ENCODE measurements at places on chromosomes 4 and X. TPM values are rescaled to one million over a fixed set of nuclear protein-coding genes. Genes with fewer than 3 reads are reported as not detected.
A peak's percentile ranks its signal among the peaks of the same experiment; 100 is the strongest.

GRCh38 chrX:118977424-118977823 lies 3.0 kb downstream of the LONRF3 start:
- DNase-seq: no peak

DNA sequence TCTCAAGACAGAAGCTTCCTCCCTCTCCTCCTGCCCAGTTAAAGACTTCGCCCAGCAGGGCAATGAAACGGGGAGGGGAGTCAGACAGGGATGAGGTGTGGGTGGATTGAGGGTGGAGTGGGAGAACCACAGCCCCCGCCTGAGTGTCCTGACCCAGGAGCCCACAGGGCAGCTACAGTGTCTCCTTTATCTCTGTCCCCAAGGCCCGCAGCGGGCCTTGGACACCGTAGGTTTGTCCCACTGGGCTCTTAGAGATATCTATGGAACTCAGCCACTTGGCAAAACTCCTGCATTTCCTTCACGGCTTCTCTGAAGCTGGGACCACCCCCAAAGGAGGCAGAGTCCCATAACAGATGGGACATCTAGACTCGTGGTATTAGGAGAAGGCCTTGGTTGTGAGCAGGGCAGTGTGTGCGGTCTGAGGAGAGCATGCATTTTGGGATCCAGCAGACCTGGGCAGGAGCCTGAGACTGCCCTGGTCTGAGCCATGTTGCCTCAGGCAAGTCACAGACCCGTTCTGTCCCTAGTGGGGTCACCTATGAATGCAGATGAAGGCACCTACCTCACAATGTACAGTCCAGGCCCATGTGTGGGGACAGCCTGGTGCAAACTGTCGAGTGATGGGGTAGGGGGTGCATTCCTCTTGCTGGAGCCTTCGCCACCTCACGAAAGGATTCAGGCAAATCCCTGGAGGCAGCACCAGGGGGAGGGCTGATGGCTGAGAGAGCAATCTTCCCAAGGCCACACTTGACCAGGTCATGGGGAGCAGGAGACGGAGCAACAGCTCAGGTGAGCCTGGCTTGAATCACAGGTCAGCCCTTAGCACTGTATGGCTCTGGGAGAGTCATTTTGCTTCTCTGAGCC lies 225.7 kb upstream of the PSAPL1 start:
- DNase-seq: peak; percentile 17

DNA sequence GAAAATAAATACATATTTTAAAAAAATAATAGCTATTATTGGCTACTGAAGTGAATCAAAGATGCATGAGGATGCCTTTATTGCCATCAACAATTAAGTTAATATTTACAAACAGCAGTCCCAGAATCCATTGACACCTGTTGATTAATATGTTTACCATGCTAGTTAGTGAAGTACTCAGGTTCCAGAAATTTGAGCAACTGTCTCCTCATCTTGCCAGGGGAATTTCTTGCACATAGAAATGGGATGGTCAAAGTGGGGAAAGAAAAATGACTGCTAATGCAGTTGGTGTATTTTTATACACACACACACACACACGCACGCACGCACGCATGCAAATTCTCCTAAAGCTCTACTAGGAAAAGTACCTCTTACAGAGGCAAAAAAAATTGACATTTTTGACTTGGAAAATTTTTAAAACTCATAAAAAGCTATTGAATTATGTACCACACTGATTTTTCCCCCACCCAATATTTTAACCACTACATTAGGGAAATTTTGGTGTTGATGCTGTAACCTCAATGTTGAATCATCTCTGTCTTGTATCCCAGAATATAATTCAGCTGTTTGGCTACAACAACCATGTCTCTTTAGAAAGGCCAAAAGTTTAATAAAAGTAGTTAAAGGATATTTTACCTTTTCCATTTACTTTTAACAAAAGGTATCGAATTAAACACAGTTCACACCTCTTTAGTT lies 105.3 kb upstream of the TMEM150C start:
- no peak for DNase-seq

The ZNF595 gene
- total RNA-seq: 14.6 TPM

The CTAG2 gene
- not detected for total RNA-seq

The TKTL2 gene
- 0.18 TPM for total RNA-seq

DNA sequence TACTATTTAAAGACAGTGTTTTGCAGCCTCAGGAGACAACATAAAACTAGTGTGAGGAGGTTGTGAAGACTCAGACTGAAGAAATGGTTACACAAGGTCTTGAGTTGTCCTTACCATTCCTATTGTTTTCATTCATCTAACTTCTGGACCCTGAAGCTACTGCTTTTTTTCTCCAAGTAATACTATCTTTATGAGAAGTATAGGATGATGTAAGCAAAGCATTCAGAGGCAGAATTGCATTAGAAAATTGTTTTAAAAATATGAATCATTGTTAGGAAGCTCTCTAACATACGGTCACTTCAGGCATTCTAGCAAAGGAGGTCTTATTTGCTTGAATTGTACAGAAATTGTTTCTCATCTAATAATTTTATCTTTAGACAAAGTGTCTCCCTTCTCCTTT lies 357.8 kb downstream of the TLL1 start:
- no peak for DNase-seq

DNA sequence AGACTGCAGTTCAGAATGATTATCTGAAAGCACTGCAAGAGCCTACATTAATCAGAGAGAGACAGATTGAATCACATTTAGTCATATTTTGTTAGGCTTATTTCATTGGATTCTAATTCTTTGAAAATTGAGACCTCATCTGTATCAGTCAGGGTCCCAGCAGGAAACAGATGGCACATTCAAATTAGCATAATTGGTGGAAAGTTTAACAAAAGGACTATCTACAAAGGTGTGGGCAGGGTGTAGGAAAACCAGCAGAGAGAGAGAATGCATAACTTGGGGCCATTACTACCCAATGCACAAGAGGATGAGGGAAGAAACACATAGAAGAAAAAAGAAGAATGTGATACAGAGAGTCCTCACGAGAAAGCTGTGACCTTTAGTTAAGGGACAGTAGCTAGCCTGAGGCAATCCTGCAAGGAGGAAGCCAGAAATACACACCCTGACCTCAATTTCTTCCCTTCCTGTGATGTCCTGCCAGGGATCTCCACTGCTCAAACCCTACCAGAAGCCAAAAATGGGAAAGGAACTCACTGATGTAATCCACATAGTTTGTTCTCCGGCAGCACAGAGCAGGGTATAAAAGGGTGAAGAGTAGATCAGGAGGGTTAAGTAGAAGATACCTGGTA lies 17.7 kb upstream of the XKRX start:
- DNase-seq: no peak

DNA sequence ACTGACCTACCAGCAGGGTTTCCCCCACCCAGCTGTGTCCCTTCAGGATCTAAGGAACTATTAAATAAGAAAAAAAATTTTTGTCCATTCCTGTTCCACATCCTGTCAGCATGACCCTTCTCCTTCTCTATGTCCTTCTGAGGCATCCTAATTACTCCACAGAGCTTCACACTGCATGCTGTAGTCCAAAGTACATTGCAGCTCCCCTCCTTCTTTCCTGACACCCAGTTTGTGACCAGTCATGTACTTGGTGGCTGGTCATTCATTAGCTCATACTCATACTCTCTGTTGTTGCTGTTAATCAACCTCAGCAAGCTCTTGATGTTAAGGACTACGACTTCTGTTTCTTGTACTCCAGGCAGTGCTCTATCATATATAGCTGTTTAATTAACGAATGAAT lies 2.4 kb upstream of the EGF start:
- DNase-seq: no peak

The GNRHR gene
- not detected for total RNA-seq

All from lower lobe of right lung (tissue), 2 donors.